ENCODE measurements at places on chromosomes 3 and 15.

DNA sequence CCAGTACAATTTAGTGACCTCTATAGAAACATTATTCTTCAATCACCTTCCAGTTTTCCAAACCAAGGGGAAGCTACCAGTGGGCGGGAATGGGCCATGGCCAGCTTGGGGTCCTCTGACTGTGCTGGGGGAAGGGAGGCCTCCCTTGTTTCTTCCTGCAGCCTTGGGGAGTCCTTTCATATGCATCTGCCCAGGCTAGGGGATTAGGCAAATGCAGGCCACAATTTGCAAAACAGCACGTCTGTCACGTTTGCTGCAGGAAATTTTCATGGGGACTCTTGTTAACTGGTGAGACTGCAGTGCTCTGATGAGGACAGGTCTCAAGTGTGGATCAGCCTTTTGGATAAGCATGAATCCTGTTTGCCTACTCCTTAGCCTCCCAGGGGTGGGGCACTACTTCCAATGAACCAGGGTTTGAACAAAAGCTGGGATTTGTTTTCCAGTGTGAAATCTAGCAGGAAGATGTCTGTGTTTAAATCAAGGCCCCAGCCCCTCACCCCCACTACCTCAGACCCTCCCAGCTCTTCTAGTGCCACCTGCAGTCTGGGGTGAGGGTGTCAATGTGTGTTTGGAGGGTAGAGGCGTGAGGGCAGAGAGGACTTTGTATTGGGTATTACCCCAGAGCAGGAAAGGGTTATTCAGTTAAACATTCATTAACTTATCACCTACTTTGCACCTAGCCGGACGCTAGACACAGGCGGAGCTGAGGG is 219.9 kb downstream of the OPA1 start:
- no peak for DNase-seq

DNA sequence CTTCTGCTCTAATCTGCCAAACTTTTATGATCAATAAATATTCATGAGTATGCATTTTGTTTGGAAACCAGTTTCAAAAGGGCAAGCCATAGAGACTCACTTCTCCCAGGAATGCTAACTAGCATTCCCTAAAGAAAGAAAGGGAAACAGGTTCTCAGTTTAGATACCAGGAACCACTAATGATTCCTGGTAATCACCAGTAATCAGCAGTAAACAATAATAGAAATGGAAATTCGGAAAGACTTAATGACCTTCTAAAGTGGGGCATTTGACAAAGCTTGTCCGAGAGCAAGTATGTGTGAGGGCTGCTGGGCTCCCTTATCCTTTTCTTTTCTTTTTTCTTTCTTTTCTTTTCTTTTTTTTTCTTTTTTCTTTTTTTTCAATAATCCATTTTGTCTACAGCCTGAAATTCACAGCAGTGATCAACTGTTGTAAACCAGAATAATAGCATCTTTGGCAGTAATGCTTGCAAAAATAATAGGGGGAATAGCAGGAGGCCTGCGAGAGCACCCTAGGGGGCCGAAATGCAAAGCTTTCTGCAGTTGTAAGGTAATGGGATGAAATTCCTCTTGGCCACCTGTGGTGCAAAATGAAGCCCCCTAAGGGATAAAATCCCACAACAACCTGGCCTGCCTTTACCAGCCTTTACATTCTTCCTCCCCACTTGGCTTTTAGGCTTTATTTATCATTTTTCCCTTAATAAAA is 253.2 kb downstream of the ZPLD1 start:
- no peak for DNase-seq

DNA sequence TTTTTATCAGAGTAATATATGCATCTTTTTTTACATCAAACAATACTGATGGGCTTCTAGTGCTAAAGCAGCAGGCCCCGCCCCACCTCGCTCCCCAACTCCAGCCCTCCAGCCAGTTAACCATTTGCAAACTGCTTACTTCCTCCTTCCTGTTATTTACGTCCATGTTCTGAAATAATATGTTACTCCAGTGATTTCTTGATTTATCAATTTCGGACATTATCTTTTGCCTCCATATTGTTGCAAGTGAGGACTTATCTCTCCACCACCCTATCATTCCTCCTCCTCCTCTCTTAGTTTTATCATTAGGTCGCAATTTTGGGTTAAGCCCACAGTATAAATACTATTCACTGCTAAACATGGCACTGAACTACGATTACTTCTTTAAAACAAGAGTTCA is 39.5 kb downstream of the ZNF710 start:
- no peak for DNase-seq

GRCh38 chr3:62956411-62956810 is 81.2 kb upstream of the CADPS start:
- DNase-seq, result no peak

DNA sequence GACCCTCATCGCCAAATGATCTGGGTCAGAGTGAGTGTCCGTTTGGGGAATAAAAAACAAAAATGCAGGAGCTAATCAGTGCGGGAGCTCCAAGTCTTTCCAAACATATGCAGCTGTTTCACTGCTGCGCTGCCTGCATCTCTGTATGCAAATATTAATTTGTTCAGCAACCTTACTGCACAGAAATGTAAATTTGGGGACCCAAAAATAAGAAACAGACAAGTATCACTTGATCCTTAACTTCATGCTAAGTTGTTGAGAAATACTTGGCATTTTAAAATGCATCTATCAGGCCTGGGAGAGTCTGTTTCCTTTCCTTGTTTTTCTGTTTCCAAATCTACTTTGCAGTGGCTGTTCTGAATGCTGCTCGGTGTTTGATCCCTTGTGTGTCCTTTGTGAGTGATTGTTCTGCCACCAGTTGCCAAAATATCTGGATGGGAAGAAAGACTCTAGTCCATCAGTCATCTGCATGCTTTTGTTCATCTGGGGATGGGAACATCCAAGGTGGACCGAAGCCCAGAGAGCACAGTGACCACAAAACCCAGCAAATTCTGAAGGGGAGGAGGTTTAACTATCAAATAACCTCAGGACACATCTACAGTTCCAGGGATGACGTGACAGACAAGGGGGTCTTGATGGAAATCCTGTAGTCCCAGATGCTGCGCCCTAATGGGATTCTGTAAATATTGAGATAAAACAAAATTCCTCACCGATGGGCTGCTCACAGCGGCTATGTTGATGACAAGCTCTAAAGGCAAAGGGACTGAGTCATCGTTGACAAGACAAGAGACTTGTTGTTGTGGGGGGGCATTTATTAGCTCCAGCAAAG is 199.5 kb upstream of the WNT5A start:
- no peak for DNase-seq

- DNase-seq, result no peak
Observed at GRCh38 chr3:17949101-17949500, 206.7 kb upstream of the TBC1D5 start.

GRCh38 chr15:75821786-75822345 is 21.4 kb upstream of the UBE2Q2 start:
- DNase-seq, result no peak

GRCh38 chr3:80355144-80355543 is 587.3 kb upstream of the ROBO1 start:
- no peak for DNase-seq

DNA sequence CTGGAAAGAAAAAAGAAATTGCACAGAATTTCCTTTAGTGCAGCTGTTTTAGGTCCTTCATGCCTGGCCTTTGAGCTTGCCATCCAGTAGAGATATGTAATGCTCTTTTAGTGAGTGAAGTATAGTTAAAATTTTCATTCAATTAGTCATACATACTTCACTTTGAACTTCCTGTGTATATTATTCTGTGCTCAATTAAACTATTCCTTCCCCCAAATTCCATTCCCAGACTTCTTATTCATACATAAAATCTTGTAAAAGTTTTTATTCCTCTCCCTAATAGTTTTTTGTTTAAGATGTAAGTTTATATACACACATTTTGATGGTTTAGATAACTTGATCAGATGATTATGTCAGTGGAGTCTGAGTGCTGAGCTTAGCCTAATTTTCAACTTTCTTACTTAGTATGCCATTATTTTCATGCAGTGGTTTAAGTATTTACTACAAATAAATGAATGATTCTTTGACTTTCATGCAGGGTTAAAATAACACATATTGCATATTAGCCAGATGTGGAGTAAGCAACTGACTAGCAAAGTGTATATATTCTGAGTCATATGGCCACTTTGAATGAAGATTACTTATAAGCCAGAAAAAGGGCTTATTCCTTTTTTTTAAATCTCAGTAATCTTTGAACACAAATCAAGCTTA is 42.5 kb upstream of the ABHD10 start:
- no peak for DNase-seq

DNA sequence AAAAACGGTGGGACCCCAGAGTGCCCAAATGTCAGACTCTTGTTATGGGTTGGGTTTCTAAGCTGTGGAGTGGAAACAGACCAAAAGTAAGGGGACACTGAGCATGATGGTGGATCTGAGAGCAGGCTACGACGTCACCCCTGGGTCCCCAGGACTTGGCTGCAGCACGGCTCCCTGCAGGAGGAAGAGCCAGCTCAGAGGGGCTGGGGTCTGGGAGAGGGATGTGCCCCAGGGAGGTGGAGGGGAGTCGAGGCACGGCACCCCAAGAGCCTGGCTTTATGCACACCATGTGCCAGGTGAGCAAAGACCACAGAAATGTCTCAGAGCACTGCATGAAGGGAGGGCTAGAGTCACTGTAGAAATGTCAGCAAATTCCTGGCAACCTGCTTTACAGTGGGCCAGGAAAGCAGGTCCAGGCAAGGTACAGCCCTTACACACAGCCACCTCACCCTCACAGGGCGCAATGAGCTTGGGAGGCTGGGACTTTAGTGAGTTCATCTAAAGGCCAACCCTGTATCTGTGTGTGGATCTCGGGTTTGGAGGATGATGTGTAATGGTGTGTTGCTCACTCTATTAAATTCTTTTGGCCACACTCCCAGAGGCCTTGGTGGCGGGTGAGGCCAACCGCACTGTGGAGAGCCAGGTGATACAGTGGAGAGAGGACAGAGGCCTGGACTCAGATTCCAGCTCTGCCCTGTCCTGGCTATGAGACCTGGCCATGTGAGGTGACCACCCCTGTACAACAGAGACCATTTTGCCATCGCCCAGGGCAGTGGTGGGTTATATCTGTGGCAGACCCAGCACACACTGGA is 14.1 kb downstream of the CTSH start:
- DNase-seq, result no peak

DNA sequence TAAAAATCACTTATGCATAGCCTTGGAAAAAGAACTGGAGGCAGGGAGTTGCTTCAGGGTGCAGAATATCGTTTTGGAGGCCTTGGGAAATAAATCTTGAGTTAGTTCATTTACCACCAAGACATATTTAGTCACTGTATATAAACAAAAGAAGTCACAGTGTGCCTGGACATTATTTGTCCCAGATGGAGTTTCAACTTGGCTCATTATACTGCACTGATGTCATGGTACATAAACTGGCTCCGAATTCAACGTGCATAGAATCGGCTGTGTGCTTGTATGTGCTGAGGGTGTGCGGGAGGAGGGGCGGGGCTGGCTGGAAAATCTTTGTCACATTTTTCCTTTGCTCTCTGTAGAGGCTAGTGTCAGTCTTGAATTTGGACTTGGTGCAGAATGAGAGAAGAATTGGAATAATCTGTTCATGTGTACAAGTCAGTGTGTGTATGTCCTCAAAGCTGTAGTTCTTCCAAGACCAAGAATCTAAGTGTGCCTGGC is 86.6 kb downstream of the FNDC3B start:
- DNase-seq, result no peak

- no peak for DNase-seq
Observed at GRCh38 chr15:63999177-63999576, 47.1 kb downstream of the DAPK2 start.

- DNase-seq, result no peak
Observed at GRCh38 chr3:116337229-116337628, 108.1 kb downstream of the LSAMP start.

DNA sequence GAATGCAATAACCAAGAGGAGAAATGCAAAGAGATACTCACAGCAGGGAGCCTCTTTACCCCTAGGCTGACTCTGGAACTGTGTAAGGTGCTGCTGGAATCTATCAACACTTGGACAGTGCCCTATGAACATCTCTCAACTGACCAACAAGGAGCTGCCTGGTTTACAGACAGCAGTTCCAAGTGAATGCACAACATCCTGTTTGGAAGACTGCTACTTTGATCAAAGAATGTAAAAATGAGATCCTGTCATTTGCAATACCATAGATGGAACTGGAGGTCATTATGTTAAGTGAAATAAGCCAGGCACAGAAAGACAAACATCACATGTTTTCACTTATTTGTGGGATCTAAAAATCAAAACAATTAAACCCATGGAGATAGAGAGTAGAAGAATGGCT is 136.3 kb downstream of the IMPG2 start:
- no peak for DNase-seq

GRCh38 chr3:146350852-146351251 is 99.9 kb upstream of the PLSCR4 start:
- DNase-seq, result no peak

DNA sequence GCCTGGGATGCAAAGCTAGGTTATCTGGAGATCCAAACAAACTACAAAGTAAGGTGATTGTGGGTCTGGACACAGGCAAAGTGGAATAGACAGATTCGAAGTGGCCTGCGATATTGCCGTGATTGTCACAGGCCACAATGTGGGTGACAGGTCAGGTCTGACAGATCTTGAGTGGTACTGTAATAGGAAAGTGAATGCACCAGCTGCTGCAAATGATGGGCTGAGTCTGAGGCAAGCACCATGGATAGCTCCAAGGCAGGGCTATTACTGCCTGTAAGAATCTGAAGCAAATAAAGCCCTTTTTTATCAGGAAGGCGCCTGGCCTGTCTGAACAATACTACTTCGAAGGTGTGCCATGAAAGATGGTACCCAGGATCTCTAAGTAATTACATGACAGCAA is 10.0 kb downstream of the ARMC8 start:
- DNase-seq, result no peak

DNA sequence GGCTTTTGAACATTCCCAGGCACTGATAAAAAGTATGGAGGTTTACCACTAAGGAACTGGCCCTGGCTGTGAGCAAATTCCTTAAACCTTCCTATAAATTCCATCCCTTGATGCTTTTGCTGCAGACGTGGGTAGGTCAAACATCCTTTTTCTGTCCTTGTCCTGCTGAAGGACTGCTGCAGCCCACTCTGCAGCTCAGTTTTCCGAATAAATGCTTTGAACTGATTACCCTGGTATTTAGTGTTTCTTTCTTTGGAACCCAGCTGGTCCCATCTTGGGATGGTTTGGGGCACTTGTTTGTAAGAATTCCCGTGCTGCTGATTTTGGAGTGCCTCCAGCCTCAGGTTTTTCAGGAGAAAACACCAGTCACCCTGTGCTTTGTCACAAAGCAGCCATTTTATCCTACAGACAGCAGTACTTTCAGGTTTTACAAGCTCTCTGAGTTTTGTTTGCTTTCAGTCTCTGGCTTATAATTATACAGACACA is 815.9 kb downstream of the VGLL3 start:
- DNase-seq, result no peak

- peak; percentile 1 for DNase-seq
Observed at GRCh38 chr3:30231277-30232141, 374.9 kb upstream of the TGFBR2 start.

- no peak for DNase-seq
Observed at GRCh38 chr3:3578718-3579117, 220.5 kb upstream of the LRRN1 start.

- no peak for DNase-seq
Observed at GRCh38 chr3:49871531-49872153, 1.9 kb upstream of the CAMKV start.

GRCh38 chr15:37550360-37551024 is 383.9 kb upstream of the TMCO5A start:
- DNase-seq, result no peak

All from DMS153 (cell line).